Suppressor macrophage treated with lipopolysaccharide for 1 hour (primary cell): ENCODE measurements at places on chromosomes 2 and 18.

GRCh38 chr2:185284696-185285095 lies 453.9 kb upstream of the FSIP2 start:
- no peak for DNase-seq

GRCh38 chr2:197212344-197213262 lies 98.0 kb downstream of the ANKRD44 start:
- peak; percentile 26 for DNase-seq

DNA sequence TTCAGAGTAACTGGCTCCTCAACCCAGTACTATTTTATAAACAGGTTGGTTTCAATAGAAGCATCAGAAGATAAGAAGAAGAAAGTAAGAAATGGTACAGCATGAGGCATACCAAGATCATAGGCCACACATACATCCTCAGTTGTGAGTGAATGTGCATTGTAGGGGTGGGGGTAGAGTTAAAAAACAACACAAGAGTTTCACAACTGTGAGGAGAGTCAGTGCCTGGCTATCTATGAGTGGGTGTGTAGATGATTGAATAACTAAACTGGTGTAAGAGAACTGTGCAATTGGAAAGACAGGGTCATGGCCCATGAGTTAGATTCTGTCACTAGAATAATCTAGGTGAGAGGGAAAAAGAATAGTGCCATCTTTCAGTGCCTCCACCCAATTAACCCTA lies 748.2 kb upstream of the ACVR2A start:
- no peak for DNase-seq

DNA sequence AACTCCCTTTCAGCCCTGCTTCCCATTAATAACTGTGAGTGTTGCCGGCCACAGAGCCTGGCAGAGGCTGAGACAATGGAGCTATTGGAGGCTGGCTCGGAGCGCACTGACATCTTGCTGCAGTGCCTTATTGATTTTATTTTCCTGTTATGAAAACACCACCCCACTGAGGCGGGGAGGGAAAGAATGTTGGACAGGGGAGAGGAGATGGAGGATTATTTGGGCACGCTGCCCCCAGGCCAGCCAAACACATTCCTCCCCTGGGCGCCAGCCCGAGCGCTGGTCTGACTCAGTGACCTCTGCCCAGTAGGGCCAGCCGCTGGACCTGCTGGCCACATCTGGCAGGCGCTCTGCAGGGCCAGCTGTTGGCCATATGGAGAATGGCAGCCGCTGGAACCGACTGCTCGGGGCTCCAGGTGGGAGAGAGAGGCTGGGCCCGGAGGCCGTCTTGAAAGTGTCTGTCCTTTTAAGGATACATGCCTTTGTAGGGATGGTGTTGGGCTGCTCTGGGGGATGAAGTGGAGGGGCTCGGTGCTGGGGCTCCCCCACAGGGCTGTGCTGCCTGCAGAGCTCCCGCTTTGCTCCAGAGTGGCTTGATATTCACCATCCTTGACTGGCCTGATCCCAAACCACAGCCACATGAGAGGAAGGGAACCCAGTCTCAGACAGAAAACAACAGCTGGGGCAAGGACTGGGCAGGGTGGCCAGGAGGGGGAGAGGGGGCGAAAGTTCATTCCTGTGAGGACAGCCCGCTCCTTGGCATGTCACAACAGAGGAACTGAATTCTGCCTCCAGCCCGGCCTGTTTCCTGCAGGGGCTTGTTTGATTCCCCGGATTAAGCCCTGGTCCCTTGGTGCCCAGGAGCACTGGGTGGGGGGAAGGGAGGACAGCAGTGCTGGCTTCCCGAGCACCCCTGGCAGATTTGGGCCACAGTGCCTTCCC lies 179.0 kb downstream of the KLHL29 start:
- DNase-seq, result no peak

DNA sequence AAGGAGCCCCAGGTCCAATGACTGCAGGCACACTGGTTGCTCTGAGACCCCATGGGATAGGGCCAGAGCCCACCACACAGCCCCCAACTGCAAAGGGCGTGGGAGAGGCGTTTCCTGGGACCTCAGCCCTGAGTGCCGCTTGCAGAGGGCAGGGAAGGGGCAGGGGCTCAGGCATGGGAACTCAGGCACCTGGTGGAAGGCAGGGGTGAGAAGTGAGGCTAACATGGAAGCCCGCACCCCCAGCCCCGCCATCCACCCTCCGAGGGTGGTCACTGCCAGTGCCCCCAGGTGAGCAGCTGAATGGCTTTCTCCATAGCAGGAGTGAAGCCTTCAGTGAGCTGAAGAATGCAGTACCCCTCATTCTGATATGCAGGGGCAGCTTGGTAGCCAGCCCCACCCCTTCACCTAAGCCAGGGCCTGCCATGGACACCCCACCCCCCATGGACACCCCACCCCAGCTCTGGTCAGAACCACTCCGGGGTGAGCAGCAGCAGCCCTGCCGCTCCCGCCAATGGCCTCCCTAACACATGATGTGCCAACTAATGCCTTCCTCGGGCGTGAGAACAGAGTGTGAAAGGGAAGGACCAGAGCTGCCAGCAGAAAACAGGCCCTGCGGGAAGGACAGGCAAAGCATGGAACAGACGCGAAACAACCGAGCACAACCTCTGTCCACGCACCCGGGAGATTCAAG lies 6.6 kb downstream of the KIF1A start:
- DNase-seq, result no peak

GRCh38 chr2:69385443-69386151 lies 1.4 kb downstream of the GFPT1 start:
- no peak for DNase-seq

GRCh38 chr18:33470216-33470615 lies 29.7 kb upstream of the CCDC178 start:
- no peak for DNase-seq

DNA sequence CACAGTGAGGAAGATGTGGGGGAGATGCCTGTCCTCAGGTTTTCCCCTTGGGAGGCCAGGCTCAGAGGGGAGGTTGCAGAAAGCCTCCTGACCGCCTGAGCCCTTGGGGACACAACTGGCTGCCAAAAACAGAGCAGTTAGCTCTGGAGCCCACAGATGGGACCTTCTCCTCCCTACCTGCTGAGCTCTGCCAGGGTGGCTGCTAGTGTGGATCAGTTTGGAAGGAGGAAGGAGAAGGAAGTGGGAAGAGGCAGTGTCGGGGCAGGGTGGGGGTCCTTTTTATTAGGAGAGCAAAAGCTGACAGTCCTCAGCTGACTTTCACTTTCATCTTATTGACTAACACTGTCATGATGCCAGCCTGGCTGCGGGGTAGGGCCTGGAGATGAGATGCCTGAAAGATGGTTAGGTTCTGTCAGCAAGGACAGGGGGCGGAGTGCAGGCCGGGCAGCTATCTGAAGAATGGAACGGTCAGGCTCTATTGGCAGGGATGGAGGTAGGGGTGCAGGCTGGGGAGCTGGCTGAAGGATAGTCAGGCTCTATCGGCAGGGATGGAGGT lies 188.5 kb upstream of the HDAC4 start:
- no peak for DNase-seq

DNA sequence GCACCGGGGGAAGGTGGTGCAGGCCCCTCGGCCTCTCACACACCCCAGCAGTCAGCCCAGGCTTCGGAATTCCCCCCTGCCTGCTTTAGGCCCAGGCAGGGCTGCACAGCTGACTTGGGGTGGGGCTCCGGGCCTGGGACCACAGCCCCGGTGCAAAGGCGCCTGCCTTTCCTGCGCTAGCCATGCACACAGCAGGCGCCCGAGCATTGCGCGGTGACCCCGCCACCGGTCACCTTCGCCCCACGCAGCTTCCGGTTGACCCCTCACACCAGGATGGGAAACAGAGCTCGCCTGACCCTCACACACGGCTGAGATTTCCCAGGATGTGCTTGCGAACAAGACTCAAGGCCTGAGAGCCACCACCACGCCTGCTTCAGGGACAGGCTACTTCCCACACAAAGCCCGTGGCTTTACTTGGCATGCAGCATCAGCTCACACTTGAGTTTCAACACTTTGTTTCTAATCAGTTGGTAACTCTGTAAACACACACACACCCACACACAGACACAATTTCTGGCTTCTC lies 46.0 kb downstream of the SLC66A2 start:
- DNase-seq, result no peak

GRCh38 chr18:62279561-62279960 lies 45.5 kb upstream of the TNFRSF11A start:
- DNase-seq, result no peak

DNA sequence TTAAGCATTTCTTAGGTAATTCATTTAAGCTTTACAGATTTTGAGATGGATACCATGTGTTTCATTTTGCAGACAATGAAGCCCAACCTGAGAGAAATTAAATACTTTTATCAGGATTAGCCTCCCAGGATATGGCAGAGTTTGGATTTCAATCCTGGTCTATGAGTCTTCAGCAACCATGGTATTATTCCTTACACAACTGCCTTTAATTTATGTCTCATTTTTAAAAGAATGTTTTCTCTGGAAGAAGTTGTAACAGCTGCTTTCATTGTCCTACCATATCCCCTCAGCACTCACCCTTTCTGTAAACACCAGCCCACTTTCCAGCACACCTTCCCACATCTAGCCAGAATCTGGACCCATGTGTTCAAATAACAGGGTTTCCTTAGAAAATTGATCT lies 863.7 kb upstream of the VRK2 start:
- DNase-seq, result no peak

DNA sequence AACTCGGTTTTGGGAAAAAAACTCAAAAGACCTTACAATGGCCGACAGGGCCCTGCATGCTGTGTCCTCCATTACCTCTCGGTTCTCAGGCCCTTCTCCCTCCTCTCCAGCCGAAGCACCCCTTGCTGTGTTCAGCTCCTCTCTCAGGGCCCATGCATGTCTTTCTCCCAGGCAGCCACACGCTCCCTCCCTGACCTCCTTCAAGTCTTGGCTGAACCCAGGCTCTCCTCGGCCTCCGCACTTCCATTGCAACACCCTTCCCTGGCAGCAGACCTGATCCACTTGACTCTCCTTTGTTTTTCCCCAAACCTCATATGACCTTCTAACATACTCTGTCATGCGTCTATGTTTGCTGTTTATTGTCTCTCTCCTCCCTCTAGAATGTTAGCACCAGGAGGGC lies 114.0 kb downstream of the CYP26B1 start:
- no peak for DNase-seq

DNA sequence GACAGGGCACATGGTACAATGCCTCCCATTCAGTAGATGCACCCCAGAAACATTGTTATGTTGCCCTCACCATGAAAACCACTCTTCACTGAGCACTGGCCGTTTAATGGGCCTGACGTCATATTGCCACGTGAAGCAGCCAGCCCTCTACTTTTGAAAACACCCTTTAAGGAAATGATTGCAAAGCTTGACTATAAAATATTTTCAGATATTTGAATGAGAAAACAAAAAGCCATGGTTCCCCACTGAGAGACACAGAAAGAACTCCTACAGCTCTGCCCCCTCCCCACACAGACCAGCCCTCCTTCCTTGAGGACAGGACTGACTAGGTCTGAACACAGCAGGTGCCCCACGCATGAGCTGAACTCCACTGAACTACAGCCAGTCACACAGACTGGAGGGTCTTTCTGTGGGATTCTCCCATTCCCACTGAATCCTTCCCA lies 349.1 kb downstream of the ANAPC1 start:
- DNase-seq, result peak; percentile 26

DNA sequence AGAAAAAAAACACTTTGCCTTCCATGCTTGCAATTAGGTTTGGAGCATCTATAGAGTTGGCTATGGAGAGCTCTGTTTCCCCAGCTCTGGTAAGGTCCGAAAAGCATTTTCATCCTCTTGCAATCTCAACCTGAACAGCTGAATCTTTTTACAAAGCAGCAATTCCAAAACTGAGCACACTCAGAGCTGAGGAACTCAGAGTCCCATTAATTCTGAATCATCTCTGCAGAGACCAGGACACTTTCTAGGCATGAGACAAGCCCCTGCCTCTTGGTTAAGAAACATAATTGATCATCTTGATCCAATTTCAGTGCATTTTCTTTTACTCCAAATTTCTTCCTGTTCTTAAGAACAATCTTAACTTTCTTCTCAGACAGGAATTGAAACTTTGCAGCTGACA lies 4.2 kb downstream of the CNGA3 start:
- DNase-seq, result no peak

DNA sequence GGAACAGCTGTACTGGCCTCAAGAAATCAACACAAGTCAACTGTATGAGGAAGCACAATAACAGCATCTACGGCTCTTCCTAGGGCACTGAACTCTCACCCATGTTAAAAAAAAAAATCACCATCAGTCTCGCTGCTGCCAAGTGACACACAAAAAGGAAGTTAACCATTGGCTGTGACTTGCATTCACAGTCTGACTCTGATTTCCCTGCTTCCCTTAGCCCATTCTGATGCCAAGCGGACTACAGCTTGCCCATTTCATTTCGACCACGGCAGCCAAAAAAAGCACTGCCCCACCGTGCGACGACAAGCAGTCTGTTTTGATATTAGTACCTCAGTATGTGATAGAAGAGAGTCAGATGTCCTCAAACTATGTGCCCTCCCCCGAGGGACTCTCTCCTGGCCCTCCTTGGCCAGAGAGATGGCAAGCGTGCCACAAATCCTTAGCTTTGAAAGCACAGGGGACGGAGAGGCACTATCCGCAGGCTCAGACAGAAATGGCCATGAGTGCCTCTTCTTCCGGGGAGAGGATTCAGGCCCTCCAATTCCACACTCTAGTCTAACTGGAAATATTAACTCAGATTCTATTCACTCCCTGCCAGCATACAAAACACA lies 250.0 kb downstream of the TCF4 start:
- DNase-seq, result peak; percentile 64

- no peak for DNase-seq
Observed at GRCh38 chr2:240872317-240873097, 3.9 kb downstream of the AGXT start.

GRCh38 chr2:128665113-128665512 lies 346.4 kb upstream of the HS6ST1 start:
- no peak for DNase-seq

DNA sequence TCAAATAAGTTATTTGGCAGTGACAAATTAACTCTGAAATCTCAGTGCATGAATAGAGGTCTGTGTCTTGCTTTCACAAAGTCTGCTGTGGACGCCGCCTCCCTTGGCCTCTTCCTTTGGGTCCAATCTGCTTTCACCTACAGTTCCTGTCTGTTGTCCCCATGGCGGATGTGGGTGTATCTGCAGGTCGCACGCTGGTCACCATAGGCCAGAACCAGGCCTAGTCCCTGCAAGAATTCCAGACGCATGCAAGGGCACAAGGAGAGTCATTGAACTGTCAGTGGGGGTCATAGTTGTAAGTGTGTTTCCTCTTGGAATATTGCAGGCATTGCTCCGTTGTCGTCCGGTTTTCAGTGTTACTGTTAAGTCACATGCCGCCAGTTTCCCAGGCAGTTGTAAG lies 7.4 kb downstream of the SOCS6 start:
- DNase-seq, result no peak

- peak; percentile 78 for DNase-seq
Observed at GRCh38 chr2:71157124-71157793, 26.8 kb downstream of the MPHOSPH10 start.

DNA sequence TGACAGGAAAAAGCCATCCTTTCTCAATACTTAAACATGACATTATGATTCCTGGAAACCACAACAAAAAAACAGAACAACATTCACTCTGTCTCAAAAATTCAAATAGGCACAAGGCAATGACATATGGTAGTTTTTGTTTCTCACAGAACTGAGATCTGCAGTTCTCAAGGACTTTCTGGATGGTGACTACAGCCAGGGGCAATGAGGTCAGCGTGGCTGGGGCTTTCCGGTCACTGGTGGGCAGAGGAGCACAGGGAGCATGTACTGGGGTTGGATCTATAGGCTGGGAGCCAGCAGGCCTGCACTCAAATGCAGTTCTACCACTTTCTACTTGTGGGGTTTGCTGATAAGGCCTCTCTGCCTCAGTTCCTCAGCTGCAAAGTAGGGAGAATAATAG lies 72.0 kb downstream of the CTAGE1 start:
- DNase-seq, result peak; percentile 70
